ENCODE measurements at places on chromosomes 16 and 17.

GRCh38 chr16:30971298-30971697 lies 13.7 kb upstream of the HSD3B7 start:
- no peak for DNase-seq

- no peak for DNase-seq
These were observed 14.6 kb downstream of the ABCC3 start for GRCh38 chr17:50649042-50649908.

- no peak for DNase-seq
These were observed 2.0 kb downstream of the WSB1 start for GRCh38 chr17:27295945-27296344.

DNA sequence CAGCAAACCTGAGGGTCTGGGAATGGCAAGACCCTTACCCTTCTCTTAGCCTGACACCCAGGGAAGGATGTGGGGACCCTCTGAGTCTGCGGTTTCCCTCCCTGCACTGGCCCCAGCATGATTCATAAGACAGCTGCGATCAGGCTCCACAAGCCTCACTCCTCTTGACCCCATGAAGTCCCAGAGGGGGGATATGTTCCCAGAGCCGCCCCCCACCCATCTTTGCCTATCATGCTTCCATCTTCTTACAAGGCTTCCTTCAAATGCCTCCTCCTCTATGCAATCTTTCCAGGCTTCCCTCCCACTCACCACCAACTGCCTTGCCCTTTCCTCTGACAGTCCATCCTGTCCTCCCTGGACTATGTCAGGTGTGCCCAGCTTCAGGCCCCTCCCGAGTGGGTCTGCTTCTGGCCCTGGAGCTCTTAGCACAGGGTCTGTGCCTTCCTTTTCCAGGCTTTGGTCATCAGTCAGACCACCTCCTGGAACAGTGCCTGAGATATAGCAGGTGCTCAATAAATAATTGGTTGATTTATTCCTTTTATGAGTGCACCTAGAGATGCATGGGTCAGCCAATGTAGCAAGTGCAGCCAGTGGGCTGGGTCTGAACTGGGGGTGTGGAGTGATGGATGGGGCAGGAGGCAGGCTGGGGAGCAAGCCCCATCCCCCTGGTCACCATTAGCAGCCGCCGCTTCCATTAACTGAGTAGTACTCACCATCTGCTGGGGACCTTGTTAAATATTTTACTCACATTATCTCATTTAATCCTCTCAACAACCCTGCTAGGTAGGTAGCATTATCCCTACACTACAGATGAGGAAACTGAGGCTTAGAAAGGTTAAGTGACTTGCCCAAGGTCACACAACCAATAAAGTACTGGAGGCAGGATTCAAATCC lies 8.4 kb downstream of the DLX3 start:
- DNase-seq = no peak

- DNase-seq = no peak
These were observed 2.7 kb upstream of the SNX20 start for GRCh38 chr16:50683689-50684374.

DNA sequence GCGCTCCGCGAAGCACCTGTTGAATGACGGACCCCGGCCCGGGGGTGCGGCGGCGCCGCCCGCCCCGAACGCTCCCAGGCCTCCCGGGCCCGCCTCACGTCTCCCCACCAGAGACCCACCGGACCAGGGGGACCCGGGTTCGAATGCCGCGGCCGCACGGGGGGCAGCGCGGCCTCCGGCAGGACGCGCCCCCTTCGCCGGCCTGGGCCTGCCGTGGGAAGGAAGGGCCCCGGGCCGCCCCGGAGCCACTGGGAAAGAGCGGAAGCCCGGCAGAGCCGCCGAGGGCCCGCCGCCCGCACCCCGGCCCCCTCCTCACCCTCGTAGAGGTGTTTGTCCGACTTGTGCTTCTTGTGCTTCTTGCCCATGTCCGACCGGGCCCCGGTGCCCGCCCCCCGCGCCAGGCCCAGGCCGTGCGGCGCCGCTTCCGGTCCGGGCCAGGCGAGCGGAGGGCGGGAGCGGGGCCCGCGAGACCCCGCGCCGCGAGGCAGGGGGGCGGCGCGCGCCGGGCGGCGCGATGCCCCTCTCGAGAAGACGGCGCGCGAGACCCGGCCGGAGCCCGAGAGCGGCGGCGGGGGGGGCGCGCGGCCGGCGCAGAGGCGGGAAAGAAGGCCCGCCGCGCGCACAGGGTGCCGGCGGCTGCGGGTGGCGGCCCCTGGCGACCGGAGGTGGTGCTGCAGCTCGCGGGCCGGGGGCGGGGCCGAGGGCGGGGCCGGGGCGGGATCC lies at the start of gene BRD7:
TSS of gene BRD7 (minus strand) at position 579 of the 723 bp plus-strand sequence. CDS start at position 365, 214 bp downstream.
- peak; percentile 55 for DNase-seq

- no peak for DNase-seq
These were observed 100.2 kb downstream of the SYCE1L start for GRCh38 chr16:77299395-77299794.

DNA sequence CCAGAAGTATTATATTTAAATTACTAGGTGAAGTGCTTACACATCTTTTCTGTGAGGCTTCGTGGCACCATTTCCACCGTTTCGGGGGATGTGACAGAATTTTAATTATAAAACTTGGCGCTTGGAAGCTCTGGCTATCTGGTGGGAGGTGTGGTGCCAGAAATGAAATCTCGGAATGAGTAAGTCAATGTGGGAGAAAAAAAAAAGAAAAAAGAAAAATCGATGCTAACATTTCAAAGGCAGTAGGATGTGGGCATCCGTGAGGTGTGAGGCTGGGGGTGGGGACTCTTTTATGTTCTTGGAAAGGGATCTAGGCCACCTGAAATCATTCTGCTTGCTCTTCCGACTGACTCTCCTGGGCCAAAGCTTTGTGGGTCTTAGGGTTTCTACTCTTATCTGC lies 21.9 kb downstream of the CPPED1 start:
- no peak for DNase-seq

- DNase-seq = no peak
These were observed 4.0 kb downstream of the ZNF598 start for GRCh38 chr16:2005646-2006045.

- no peak for DNase-seq
These were observed 17.0 kb downstream of the PRCD start for GRCh38 chr17:76556765-76557367.

DNA sequence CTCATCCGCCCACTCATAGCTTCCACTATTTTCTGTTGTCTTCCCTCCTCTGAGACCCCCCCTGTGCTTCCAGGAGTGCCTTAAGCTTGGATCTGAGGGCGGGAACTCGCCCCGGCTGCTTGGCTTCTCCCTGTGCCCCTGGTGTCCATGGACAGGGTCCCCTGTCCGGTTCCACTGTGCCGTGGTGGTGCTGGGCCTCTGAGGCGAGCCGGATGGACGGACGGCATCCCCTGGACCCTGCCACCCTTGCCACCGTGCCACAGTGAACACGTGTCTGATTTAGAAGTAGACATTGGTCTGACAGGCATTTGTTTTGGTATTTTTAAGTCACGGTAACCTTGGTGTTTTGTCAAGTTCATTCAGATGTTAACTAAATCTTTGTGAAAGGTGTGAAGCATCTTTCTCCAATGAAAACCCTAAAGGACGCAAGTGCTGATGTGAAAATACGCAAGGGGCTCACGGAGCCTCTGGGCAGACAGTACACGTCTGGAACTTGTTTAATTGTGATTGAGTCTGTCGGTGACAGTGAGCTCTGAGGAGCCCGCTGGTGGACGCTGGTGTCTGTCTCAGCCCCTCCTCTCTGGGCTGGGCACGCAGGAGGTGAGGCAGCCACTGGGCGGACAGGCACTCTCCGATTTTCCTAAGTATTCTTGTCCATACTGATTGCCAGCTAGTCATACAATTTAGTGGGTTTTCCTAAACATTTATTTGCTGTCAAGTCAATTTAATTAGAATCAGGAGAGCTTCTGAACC lies 26.3 kb downstream of the ZNF750 start:
- DNase-seq = no peak

DNA sequence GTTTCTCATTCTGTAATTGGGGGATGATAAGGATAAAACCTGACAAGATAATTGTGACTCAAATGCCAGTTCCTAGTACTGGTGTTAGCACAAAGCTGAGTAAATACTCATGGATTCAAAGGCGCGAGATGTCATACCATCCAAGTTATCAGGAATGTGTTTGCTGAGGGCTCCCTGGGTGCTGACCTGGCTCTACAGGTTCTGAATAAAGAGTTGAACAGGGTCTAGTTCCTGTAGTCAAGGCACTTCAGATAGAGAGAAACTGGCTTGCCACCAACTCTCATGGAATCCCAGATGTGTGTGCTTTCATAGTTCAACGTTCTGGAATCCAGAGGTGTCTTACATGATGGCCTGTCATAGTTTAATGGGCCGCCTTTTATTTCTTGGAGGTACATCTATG lies 141.6 kb downstream of the PRKCA start:
- DNase-seq = no peak

DNA sequence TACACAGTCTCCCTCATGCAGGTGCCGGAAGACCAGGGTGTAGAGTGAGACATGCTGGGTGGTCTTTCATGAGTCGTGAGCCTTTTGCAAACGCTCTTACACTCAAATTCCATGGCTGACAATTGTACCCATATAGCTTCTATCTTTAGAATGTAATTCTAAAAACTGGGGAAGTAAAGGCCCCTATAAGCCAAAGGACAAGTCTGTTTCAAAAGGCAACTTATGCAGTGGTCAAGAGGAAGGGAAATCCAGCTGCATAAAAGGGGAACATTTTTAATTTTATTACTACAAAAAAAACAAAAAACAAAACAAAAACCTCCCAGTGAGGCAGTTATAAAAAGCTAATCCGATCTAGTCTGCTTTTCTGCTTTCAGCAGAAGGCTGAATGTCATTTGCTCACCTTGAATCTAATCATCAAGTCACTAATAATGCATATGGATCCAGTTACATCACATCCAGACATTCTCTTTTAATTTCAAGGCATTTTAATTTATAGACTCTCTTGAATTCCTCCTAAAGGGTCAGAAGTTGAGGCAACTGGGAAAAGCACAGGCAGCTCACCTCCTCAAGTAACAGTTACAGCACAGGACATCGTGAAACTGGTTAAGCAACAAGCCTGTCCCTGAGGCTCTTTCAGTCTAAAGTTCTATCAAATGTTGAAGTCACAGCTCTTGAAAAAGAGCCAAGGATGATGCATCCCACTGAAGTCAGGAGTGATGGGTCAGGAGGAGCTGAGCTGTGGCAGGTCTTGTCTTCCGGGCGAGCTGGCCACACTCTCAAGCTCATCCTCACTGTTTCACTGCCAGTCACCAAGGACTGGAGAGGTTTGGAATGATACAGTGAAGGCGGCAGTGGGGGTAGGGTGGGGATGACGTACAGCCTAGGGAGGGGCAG lies 99.7 kb downstream of the VPS53 start:
- no peak for DNase-seq

GRCh38 chr16:52499060-52499440 lies 47.9 kb downstream of the TOX3 start:
- DNase-seq = no peak

DNA sequence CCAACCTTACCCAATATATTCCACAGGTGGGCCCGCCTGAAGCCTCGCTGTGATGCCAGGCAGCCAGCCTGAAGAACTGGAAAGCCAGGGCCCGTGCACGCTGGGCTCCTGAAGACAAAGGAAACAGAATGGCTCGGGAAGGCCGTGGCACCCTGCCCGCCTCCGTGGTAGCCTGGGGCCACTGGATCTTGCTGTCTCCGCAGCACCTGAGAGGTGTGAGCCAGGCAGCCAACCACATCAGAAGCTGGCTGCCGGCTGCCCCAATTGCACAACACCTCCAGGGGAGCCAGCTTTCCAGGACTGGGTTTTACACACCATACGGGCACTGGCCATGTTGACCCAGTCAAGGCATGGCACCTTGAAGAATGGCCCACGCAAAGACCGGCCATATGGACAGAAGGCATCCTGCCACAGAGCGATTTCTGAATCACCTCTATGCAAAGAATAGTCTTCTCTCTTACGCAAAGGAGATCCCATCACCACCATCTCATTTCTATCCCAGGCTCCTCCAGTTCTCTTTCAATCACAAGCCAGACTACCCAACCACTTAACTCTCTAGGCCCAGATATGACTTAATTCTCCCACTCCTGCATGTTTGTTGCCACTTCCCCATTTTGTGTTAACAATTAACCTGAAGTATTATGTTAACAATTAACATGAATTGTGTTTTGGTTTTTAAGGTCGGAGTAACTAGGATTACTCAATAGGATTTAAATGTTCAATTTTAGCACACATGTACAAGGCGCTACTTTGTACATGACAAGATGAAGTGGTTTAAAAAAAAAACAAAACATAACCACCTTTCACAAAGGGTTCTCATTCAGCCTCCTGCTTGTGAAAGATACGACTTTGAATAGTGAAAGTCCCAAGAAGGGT lies 32.1 kb downstream of the ZFHX3 start:
- no peak for DNase-seq

- DNase-seq = no peak
These were observed 83.5 kb downstream of the XYLT1 start for GRCh38 chr16:17387256-17387655.

DNA sequence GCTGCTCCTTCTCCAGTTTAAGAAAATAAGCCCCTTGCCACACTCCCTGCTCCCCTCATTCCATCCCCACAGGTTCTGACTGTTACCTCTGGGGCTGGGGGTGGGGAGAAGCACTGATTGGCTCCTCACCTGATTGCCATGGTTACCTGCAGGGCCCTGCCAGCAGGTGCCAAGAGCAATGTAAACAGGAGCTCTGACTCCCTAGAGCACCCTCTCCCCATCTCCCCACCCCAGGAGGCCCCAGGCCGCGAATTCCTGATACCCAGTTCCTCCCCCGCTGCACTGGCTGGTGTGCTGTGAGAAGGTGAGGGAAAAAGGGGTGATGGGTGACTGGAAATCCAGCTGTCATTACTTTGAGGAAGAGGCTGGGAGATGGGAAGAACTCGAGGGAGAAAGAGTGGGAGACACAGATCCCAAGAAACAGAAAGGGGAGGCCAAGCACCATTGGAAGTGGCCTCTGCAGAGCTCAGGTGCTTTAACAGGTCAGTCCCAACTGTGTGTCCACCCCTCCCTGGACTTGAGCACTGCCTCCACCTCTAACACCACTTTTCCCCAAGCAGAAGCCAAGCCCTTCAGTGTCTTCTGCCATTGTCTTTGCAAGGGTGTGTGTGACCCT lies 4.5 kb downstream of the PCGF2 start:
- DNase-seq = no peak

DNA sequence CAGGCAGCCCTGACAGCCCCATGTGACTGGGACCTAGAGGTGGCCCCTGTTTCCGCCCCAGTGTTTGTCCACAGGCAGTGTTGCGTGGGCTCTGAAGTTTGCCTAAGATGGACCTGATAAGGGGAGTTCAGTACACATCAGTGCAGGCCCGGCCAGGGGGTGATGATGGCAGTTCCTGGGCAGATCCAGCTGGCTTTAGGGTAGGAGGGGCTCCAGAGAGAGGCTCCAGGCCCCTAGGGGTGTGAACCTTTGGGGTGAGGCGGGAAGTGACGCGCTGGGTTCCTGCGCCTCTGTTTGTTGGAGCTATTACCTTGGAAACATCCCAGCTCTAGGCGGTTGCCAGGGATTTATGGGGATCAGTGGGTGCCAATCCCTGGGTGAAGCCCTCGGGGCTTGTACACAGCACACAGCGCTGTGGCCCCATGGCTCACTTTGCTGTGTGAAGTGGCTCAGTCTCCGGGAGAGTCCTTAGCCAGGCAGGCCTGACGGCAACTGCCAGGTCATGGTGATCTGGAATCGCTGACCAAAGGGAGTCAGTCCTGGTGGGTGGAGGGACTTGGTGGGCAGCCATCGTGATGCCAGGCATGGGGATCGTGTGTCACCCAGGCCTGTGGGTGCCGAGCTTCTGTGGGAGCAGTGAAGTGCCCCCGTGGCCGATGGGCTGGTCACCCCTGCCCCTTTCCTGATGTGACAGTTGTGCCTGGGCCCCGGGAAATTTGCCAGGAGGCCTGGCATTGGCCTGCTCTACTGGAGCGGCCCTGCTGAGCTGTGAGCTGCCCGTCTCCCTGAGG lies 146.1 kb downstream of the SEC14L1 start:
- DNase-seq = peak; percentile 88
